ENCODE measurements at places on chromosomes 1 and 21. TPM values are rescaled to one million over a fixed set of nuclear protein-coding genes. Genes with fewer than 3 reads are reported as not detected.

The NDUFS5 gene
- polyA plus RNA-seq, result 303 TPM

The RNU1-3 gene
- polyA plus RNA-seq, result not detected

The RUSC1 gene
- 20.3 TPM for polyA plus RNA-seq

The A3GALT2 gene
- not detected for polyA plus RNA-seq

The CELF3 gene
- not detected for polyA plus RNA-seq

The CYP4B1 gene
- polyA plus RNA-seq, result not detected

The TFF2 gene
- polyA plus RNA-seq, result not detected

The IGFN1 gene
- not detected for polyA plus RNA-seq

The COL16A1 gene
- not detected for polyA plus RNA-seq

The GPR3 gene
- polyA plus RNA-seq, result 3.3 TPM

The MYCL gene
- polyA plus RNA-seq, result 0.03 TPM

The C1orf56 gene
- polyA plus RNA-seq, result 2.4 TPM

The OR2T33 gene
- polyA plus RNA-seq, result not detected

The OR2AK2 gene
- polyA plus RNA-seq, result 0.27 TPM

The UMODL1 gene
- 0.10 TPM for polyA plus RNA-seq

The TDRD5 gene
- polyA plus RNA-seq, result not detected

The PGLYRP3 gene
- not detected for polyA plus RNA-seq

The AMY1A gene
- not detected for polyA plus RNA-seq

The SLAMF9 gene
- not detected for polyA plus RNA-seq

The C1orf159 gene
- 25.6 TPM for polyA plus RNA-seq

The FYB2 gene
- polyA plus RNA-seq, result not detected

The NOS1AP gene
- not detected for polyA plus RNA-seq

The KIFAP3 gene
- 4.6 TPM for polyA plus RNA-seq

The AMPD1 gene
- polyA plus RNA-seq, result 0.04 TPM

The C2CD4D gene
- polyA plus RNA-seq, result 0.07 TPM

The PLA2G2D gene
- 2.8 TPM for polyA plus RNA-seq

The CD53 gene
- polyA plus RNA-seq, result 1,010 TPM

The ATF3 gene
- 42.3 TPM for polyA plus RNA-seq

The TOMM40L gene
- 8.0 TPM for polyA plus RNA-seq

The CLCA2 gene
- not detected for polyA plus RNA-seq

The GUCA2A gene
- not detected for polyA plus RNA-seq

The ANGEL2 gene
- polyA plus RNA-seq, result 45.8 TPM

The ADAM30 gene
- not detected for polyA plus RNA-seq

The TAS1R1 gene
- polyA plus RNA-seq, result not detected

The GJC2 gene
- 0.88 TPM for polyA plus RNA-seq

The HLX gene
- polyA plus RNA-seq, result 4.3 TPM

The GBP4 gene
- 12.4 TPM for polyA plus RNA-seq

The C8B gene
- not detected for polyA plus RNA-seq

The PTPRC gene
- polyA plus RNA-seq, result 188 TPM

The KRTAP21-2 gene
- not detected for polyA plus RNA-seq

The OR2G6 gene
- 0.03 TPM for polyA plus RNA-seq

The COL11A1 gene
- polyA plus RNA-seq, result not detected

The EFNA3 gene
- polyA plus RNA-seq, result 1.8 TPM

The ZNHIT6 gene
- polyA plus RNA-seq, result 6.0 TPM

The EXO1 gene
- 0.73 TPM for polyA plus RNA-seq

The SERTAD4 gene
- not detected for polyA plus RNA-seq

The LORICRIN gene
- not detected for polyA plus RNA-seq

The LYPD8 gene
- polyA plus RNA-seq, result not detected

The DMBX1 gene
- polyA plus RNA-seq, result not detected

The CELA3A gene
- polyA plus RNA-seq, result not detected

The MPZL1 gene
- 15.4 TPM for polyA plus RNA-seq

The CFAP298 gene
- polyA plus RNA-seq, result 42.1 TPM

The TEX38 gene
- not detected for polyA plus RNA-seq

All from B cell (primary cell).